ENCODE measurements at places on chromosomes 6 and 20.

GRCh38 chr20:21702553-21703470 lies 2.7 kb upstream of the PAX1 start:
- no peak for DNase-seq

- DNase-seq: no peak
Measured at GRCh38 chr6:25700761-25701160, 48.7 kb downstream of the SCGN start.

DNA sequence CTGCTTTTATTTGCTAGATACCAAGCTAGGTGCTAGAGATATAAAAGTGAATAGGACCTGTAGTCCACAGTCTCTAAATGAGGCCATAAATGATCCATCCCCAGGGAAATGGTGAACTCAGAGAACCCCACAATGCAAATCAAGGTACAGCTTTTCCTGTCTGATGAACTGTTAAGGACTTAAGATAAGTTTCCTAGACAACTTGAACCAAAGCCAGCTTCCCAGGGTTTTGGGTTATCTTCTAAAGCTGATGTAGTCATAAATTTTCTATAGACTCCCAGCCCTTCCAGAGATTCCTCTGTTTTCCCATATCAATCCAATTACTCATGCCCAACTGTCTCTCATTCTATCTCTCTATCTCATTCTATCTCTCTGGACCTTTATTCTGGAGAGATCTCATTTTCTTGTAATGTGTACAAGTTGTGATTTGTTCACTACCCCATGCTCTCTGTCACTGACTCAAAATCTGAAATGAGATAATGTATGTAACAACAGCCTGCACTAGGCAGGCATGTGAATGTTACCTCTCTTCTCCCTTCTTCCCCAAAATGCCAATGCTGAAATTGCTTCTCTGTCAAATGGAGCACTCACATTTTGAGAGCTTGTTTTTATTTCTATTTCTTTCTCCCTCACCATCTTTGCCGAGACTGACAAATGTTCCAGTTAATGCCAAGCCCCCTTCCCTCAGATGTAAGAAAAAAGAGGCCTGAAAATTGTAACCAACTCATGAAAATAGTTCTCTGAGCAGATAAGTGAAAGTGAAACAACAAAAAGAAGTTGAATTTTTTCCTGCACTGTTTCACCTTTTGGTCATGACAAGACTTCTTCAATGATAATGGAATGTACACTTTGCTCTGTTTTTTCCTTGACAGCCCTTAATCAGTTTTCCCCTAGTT lies 279.9 kb downstream of the SLC35F1 start:
- DNase-seq: peak; percentile 18

GRCh38 chr6:133542056-133542821 lies 301.1 kb downstream of the EYA4 start:
- DNase-seq: peak; percentile 22

- DNase-seq: no peak
Measured at GRCh38 chr6:108953681-108954080, 105.5 kb downstream of the ARMC2 start.

DNA sequence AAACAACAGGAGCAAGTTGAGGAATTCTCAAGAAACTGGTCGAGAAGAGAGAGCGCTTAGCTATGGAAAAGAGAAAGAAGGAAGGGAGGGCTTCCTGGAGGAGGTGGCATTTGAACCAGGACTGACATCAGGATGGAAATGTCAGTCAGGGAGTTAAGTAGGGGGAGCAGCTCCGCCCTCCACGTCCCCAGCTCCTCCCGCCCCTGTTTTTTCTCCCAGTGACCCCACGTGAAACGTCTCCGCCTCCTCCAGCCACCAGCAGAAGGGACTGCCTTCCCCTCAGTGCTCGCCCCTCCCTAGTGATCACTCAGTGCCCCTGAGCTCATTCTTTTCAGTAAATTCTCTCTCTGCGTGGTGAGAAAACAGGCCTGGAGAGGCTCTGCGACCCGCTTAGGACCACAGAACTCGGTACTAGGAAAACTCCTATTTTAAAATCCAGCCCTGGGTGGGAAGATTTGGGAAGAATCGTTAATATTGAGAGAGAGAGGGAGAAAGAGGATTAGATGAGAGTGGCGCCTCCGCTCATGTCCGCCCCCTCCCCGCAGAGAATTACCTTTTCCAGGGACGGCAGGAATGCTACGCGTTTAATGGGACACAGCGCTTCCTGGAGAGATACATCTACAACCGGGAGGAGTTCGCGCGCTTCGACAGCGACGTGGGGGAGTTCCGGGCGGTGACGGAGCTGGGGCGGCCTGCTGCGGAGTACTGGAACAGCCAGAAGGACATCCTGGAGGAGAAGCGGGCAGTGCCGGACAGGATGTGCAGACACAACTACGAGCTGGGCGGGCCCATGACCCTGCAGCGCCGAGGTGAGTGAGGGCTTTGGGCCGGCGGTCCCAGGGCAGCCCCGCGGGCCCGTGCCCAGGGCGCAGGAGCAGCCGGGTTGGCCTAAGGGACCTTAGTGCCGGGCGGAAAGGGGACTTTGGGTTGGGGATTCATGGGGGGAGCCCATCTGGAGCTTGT lies 4.6 kb downstream of the HLA-DPB1 start:
- peak; percentile 37 for DNase-seq

DNA sequence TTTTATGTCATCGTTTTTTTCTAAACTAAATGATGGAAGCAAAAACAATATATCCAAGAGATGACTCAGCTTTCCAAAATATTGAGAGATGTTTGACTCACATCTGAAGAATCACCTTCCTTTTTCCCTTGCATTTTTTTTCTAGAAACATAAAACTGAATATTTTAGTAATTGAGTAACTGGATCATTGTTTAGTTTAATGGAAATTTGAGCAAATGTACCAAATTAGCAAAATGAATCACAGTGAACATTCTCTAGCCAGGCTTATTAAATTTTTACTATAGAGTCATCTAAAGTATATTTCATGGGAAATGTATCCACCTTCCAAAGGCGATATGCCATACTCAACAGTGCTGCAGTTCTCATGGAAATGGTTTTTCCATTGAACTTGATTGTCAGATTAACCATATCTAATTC lies 145.5 kb downstream of the TENT5A start:
- peak; percentile 6 for DNase-seq

DNA sequence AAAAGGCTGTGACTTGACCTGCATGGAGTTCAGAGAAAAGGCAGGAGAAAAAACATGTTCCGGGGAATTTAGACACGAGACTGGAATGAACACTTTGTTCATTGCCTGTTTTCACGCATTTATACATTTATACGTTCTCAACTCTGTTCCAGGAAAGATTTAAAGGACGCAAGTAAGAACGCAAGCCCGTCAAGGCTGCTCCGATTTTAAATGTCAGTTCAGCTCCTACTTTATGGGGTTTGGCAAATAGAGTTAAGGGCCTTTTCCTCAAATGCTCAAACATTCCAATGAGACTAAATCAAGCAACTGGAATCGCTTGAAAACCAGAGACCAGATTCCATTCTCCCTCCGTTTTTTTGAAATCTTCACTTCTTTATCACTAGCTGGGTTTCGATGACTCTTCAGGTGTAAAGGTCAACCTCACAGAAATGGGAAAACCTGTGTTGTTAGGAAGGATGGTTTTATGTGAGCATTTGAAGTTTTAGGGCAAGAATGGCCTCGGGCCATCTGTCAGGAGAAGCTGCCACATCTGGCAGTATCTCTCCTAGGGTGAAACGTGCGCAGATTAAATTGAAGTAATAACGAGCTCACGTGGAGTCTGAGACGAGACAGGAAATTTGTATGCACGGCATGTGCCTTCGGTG lies 24.9 kb downstream of the TTLL2 start:
- DNase-seq: no peak

DNA sequence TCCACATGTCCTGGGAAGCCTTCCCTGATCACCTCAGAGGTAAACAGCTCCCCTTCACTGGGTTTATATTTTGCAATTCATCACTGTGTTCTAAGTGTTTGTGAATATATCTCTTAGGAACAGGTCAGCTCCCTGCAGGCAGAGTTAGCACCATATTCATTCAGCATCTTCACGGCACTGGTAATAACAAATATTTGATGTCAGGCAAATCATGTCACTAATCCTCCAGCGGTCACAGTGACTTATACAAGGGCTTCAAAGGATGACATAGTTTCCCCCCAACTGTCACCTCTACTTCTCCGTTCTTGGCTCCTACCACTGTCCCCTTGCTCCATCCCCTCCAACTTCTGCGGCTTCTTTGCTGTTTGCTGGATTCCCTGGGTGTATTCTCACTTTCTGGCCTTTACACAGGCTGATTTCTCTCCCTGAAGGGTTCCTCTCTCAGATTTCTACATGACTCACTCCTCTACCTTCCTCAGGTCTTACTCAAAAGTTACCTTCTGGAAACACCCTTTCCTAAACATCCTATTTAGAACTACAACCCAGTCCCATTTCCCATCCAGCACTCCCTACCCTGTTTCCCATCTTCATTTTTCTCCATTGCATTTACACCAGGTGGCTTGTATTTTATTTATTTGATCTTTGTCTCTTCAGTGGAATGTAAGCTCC lies 66.6 kb downstream of the NHLRC1 start:
- DNase-seq: no peak

DNA sequence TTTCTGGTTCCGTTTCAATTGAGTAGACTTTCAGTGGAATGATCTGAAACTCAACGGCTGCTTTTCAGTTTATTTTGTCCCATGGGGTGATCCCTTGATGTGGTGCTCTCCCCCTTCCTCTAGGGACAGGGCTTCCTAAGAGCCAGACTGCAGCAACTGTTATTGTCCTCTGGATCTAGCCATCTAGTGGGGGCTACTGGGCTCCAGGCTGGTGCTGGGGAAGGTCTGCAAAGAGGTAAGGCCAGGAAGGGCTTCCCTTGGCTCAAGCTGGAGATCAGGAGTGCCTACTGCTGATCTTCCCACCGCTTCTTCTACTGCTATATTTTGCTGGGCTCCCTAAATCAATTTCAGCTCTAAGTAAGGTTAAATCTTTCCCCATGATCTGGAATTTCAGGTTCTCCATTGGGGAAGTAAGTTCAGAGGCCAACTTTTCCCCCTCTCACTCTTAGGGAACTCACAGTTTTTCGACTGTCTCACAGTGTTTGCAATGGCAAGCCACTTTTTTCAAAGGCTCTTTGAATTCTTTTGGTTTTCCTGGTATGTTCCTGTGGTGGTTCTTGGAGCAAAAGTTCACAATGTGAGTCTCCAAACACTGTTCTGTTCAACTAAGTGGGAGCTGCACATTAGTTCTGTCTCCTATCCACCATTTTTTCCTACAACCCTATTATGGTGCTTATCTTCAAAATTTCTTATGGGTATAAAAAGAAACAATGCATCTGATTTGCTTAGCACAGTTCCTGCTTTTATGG lies 286.2 kb upstream of the EXOC2 start:
- no peak for DNase-seq

DNA sequence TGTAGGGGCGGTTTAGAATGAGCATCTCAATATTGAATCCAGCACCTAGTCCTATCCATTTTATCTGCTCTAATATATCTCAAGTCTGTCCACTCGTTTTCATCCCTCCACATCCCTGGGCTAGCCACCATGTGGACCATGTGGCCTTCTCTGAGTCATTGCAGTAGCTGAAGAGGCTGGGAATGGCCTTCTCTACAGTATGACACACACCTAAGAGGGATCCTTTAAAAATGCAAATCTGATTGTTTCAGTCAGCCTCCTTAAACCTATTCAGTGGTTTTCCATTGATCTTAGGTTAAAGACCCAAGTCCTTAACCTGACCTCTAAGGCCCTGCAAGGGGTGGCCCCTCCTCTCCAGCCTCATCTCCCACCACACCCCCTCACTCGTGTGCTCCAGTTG lies 9.4 kb downstream of the RING1 start:
- no peak for DNase-seq

GRCh38 chr20:17097603-17098002 lies 129.2 kb upstream of the PCSK2 start:
- DNase-seq: no peak

DNA sequence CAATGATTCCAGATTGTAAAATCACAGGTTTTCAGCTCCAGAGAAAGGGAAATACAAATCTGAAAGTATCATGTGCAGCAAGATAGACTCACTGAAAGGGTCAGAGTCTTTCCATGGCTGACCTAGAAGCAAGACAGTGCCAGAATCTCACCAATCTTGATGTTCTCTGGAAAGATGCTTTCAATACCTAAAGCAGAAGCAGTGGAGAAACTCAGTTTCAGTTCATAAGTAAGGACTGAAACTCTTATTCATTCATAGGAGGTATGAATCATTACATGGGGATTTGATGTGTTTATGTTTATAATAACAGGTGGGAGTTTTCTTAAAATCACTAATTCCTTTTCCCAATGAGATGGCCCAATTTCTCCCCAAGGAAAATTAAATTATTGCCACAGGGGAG lies 42.5 kb downstream of the SLC2A12 start:
- DNase-seq: no peak

- DNase-seq: no peak
Measured at GRCh38 chr6:41466437-41466990, 79.7 kb upstream of the FOXP4 start.

- DNase-seq: no peak
Measured at GRCh38 chr20:57840066-57840465, 130.3 kb upstream of the PMEPA1 start.

- no peak for DNase-seq
Measured at GRCh38 chr20:17343656-17344452, 117.0 kb downstream of the PCSK2 start.

GRCh38 chr6:93433592-93433991 lies 14.2 kb upstream of the EPHA7 start:
- DNase-seq: no peak

GRCh38 chr6:131135244-131136020 lies at the start of gene AKAP7:
TSS of gene AKAP7 (plus strand) at chr6:131135467. CDS start at chr6:131135764, 297 bp downstream.
- DNase-seq: peak; percentile 41

DNA sequence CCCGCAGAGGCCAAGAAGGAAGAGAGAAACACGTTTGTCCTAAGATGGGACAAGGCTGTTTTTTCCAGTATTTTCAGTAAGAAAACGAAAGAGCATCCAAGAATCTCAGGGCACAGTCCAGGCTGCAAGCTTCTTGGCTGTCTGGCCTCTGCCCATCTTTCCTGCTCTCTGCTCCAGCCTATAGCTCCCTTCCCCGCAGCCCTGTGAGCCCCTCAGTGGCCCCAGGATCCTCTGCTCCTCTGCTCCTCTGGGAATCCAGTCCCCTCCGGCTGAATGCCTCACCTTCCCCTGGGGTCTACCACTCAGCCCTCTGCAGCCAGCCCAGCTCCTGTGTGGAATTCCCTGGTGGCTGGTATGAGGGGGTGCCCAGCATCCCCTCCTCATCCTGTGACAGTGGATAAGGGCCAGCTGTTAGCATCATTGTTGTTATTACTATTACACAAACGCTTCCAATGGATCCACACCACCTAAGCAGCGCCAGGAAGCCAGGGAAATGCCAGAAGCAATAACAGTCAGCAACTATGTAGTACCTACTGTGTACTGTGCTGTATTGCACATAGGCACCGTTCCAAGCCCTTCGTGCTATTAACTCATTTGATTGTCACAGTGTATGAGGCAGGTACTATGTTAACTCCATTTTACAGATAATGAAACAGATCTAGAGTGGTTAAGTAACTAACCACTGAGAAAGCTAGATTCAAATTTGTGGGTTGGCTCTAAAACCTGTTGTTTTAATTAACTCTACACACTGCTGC lies 60.3 kb upstream of the PTPN1 start:
- DNase-seq: no peak

DNA sequence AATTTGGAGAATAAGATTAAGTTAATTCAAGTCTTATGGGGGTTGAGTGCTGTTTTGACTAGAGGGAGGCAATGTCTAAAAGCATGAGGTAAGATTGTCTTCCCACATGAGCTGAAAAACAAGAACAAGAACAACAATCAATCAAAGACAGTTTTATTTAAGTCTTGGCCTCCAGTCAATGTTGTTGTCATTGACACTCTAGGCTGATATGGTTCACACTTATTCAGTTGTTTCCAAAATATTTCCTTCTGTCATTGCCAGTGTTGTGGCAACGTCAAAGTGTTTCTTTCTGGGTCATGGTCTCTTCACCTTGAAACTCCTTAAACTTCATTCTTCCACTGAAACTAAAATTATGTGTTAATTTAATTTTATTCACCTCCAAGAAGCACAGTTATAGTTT lies 72.4 kb downstream of the GRIK2 start:
- DNase-seq: no peak
